Tibial artery (tissue), 4 donors: ENCODE measurements at places on chromosomes 5 and 9.

- DNase-seq = peak; percentile 43
Measured at GRCh38 chr5:153523831-153524230, 33.4 kb downstream of the GRIA1 start.

DNA sequence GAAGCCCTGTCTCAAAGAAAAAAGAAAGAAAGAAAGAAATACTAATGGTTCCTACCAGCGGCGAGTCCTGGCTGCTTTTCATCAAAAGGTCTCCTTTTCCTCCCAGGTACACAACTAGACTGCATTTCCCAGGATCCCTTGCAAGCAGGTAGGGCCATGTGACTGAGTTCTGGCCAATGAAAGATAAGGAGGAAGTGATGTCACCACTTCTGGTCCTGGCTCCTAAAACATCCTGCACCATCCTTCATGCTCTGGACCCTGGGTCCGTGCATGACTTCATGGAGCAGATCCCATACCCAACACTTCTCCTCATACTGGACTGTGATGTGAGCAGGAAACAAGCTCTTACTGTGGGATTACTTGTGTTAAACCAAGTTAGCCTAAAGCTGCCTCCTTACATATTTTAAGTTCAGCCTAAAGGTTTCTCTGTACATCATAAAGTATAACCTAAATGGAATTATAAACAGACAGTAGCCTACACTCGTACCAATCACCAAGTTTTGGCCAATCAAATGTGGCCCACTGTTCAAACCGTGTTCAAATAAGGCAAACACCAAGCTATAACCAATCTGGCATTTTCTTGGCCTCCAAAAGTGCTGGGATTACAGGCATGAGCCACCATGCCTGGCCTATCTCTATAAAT lies 30.2 kb upstream of the FUBP3 start:
- DNase-seq = no peak

DNA sequence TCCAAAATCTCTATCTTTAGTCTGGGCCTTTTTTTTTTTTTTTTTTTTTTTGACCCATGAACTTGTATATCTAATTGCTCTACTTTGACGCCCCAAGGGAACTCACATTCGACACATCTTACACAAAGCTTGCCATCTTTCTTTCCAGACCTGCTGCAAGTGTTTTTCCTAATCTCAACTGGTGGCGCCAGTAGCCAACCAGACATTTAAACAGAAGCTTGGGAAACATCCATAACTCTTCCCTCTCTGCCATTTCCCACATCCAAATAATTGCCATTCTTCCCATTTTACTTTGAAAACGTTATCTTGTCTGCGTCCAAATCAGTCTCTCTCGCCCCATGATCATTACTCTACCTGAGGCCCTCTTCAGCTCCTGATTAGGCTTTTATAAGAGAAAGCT lies 130.9 kb downstream of the PAPPA start:
- DNase-seq = no peak

GRCh38 chr5:160047423-160047822 lies 38.5 kb downstream of the TTC1 start:
- DNase-seq = no peak

DNA sequence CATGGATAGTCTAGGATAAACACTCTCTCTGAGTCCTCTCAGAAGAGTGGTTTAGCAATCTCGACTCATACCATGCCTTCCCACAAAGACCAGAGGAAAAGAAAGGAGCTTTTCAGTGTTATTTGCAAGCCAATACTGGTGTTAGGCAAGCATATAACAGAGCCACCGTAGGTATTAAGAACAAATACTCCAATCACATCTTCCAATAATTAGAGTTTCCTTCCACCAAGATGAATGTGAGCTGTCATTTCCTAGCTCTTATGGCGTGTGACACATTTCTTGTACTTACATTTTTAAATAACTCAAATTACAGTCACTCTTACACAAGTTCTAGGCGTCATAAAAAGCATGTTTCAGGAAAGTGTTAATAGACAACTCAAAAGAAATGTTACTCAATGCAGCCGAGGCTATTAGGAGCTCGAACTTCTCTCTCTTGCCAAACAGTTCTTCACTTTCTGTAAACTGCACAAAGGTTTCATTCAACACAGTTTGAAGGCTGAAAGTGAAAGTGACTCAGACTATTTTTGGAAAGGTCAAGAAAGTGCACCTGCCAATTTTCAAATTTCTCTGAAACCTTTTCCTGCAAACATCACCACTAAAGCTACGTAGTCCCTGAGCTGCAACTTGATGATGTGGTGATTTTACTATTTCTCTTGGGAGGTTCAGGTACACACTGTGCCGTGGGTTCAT lies 153.8 kb downstream of the AUH start:
- DNase-seq = no peak

DNA sequence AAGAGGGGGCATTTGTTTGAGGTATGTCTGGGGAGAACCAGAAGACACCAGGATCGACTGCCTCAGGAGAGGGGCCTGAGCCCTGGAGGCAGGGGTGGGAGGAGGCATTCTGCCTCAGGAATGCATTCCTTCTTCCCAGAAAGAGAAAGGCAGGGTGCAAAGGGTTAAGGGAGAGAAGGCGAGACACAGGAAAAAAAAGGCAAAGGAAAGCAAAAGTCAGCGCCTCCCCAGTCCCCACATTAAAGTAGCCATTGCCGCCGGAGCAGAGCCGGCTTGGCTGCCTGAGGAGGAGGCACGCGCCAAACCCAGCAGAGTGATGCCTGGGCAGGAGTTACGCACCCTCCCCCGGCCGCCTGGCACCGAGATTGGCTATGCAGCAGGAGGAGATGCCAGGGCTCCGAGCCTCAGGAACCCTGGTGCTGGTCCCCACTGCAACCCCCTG lies 123.8 kb upstream of the PHYKPL start:
- no peak for DNase-seq

- no peak for DNase-seq
Measured at GRCh38 chr5:83917261-83917908, 196.7 kb upstream of the HAPLN1 start.

DNA sequence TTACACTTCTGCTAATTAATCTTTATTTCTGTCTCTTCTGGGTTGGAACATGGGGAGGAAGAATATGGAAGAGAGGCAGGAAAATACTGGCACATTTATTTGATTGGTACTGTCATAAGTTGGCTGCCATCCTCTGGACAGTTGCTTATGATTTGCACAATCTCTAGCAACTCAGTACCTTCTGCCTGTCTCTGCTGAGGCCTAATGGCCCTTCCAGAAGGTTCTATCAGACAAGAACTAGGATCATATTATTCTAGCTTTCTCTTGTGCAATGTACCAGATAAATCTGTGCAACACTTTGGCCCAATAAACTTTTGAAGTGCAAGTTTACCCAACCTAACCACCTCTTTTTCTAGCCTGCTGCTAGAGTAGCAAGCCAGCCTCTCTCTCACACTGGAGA lies 335.0 kb downstream of the ARRDC3 start:
- DNase-seq = peak; percentile 41

DNA sequence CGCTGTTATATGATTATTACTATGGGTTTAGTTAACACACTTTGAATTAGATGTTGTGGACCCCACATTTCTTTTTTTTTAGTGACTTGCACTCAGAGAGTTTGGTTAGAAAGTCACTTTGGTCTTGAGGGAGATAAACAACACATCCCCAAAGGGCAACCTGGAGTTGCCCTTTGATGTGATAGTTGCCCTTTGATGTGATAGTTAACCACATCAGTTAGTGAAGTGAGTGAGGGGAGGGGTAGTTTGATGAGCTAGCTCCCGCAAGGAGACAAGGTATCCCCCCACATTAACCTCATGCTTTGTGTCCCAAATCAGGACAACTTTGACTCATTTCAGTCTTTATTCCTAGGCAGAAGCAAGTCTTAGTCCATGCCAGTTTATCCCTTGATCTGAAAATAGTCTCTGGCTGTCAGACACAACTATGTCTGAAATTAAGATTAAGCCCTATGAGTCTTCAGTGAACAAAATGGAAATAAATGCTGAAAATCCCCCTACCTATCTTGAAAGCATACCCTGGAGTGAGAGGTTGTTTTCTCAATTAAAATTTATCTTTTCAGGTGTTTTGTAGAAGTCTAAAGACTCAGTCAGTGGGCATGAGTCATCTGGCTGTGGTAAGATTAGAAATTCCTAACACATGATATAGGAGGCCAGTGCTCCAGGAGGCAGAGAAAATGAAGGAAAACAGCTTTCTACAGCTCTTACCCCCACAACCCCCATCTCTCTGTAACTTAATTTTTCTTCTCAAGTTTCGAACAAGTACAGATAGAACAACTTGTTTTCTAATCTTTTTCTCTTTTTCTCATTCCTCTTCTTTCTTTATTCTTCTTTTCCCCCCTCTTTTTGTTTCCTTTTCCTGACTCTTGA lies 208.9 kb upstream of the DMRTA1 start:
- DNase-seq = no peak
